ENCODE measurements at places on chromosomes 3 and 15. TPM values are rescaled to one million over a fixed set of nuclear protein-coding genes. Genes with fewer than 3 reads are reported as not detected.

The PSTPIP1 gene
- 0.97 TPM for total RNA-seq

The TLR9 gene
- total RNA-seq = 0.55 TPM

GRCh38 chr3:155643581-155644165 lies 101.2 kb downstream of the PLCH1 start:
- no peak for DNase-seq

The LINS1 gene
- 6.5 TPM for total RNA-seq

DNA sequence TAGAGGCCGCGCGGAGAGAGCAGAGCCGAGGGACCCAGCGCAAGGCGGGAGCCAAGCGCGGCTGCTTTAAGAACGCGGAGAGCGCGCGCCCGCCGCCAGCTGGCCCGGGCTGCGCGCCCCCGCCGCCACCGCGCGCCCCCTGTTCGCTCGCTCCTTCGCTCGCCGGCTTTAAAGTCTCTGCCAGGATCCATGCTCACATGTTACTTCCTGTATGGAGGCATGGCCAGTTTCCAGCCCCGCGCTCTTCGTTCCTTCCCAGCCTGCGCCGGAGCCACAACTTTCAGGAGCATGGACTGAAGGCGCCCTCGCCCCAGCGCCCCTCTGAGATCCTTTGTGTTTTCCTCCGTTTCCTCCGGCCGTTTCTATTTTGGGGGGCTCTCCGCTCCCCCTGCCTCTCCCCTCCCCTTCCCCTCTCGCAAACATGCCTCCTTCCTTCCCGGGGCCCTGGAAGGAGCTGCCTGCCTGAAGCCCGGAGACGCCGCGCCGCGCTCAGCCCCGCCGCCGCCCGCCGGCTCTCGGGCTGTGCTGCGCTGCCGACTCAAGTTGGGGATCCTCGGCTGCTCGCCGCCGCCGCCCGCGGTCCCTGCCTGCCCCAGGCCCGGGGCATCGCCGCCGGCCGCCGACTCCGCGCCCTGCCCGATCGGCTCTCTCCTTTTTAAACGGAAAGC lies at the start of gene PTPRG:
Gene PTPRG (plus strand): TSS at position 198 of the 668 bp plus-strand sequence. CDS start 717 bp downstream, outside the sequence.
- DNase-seq = peak; percentile 89

DNA sequence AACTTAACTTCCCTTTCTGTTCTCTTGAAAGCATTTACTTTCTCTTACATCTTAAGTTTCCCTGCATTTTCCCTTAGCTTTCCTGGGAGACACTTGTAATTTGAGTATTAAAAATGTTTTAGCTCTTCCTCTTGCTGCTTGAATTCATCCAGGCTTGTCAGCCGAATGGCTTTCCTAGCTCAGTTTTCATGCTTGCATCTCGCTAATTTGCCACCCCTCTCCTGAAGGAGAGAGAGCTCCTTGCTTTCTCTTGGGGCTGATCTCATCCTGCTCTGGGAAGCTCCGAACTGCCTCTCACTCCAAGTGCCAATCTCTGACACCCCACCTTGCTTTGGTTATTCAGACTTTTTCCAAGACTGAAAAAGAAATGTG lies 374.6 kb upstream of the TBL1XR1 start:
- DNase-seq = no peak

GRCh38 chr3:57077630-57078343 lies 17.3 kb downstream of the SPATA12 start:
- no peak for DNase-seq

- DNase-seq = no peak
Measured at GRCh38 chr3:197796087-197796486, 5.0 kb downstream of the LRCH3 start.

DNA sequence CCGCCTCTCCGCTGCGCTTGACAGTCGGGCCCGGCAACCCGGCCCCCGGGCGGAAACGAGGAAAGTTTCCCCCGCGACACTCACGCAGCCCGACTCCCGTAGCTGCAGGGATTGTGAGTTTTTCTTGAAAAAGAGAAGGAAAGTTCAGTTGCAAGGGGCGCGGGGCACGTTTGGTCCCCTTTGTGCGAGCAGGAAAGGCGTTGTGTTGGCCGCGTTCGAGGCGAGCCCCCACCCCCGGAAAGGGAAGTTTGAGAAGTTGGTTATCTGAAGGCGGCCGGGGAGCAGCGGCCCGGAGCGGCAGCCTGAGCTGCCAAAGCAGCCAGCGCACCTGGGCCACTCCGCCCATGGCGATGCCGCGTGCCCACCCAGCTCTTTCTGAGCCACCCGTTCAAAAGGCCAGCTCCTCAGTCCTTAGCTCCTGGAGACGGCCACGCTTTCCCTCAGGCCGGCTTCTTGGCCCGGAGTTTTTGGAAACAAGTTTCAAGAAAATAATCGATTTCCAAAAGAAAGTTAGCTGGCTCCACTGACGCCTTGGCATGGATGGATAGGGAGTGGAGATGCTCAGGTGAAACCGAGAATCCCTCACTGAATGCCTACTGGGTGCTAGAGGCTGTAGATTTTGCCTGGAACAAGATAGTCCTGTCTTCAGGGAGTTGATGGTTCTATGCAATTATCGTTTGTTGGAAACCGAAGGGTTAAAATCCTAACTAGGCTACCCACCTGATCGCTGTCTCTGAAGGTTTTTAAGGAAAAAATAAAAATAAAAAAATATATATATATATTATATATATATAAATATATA lies 832 bp downstream of the TGFBR2 start:
- peak; percentile 83 for DNase-seq

DNA sequence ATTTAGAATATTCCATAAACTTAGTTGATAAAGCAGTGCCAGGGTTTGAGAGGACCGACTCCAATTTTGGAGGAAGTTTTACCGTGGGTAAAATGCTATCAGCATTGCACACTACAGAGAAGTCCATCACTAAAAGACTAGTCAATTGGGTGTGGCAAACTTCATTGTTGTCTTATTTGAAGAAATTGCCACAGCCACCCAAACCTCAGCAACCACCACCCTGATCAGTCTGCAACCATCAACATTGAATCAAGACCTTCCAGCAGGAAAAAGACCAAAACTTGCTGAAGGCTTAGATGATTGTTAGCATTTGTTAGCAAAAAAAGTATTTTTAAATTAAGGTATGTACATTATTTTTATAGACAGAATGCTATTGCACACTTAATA lies 60.5 kb downstream of the KLF13 start:
- DNase-seq = no peak

GRCh38 chr15:42920519-42921341 lies at the start of gene TTBK2:
Gene TTBK2, minus strand, starts transcription at chr15:42920778. Its CDS starts 42,161 bp downstream, at chr15:42878617.
- peak; percentile 98 for DNase-seq

DNA sequence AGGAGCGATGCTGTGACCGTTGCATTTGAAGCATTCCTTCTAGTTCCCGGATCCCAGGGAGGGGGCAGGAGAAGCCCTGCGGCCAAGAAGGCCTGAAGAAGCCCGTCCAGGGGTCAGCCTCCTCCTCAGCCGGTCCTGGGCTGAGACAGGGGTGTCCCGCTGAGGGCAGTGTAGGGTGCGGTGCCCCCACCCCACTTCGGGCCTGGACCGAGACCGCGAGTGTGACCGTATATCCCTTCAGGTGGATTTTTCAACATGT lies 2.8 kb downstream of the OCA2 start:
- DNase-seq = no peak

DNA sequence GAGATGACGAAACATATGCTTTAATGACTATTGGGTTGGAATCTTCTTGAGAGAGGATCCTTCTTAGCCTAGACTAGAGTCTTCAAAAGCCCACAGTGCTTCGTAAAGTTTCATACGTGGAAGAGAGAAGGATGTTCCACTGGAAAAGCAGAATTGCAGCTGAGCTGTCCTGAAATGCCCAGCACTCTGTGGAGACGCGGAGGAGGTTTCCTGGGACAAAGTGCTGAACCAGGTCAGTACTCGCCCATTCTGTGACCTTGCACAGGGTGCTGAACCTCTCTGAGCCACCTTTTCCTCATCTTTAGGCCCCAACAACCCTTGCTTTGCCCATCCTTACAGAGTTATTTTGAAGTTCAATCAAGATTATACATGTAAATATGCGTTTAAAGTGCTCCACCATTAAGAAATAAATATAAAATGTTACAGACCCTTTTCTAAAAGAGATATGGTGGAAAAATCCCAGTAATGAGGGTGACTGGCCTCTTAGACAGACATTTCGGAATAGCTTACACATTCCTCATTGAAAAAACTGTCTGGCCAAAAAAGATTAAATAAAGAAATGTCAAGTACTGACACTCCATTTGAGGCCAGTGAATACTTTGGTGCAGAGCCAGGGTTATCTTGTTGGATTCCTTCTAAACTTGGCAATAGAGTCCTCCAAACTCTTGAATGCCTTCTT lies 4.2 kb upstream of the MAGEF1 start:
- DNase-seq = no peak

The PLSCR5 gene
- total RNA-seq = not detected

GRCh38 chr3:136728918-136729317 lies 23.3 kb downstream of the STAG1 start:
- no peak for DNase-seq
